ENCODE measurements at places on chromosomes 7 and 10. TPM values are rescaled to one million over a fixed set of nuclear protein-coding genes. Genes with fewer than 3 reads are reported as not detected.

ECHS1 gene
- total RNA-seq: 212 TPM

ST8SIA6 gene
- 10.1 TPM for total RNA-seq

DNA sequence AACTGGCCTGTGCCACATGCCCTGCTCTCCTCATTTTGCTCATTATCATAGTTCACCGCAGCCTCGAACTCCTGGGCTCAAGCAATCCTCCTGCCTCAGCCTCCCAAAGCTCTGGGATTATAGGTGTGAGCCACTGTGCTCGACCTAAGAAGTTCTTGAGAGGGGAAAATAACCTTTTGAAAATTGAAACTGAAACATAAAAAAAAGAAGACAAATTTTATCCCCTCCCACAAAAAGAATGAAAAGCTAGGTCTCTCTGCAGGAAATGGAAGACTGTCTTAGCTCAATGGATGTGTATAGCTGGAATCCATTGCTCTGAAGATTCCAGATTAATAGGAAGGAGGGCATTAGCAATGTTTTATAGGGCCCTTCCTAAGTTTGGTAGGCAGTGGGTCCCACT lies 2.0 kb upstream of the EXOC6 start:
- no peak overlapping the region for H3K27ac ChIP-seq
- no peaks in the 10 kb centered on the region for H3K27me3 ChIP-seq
- H3K4me3 ChIP-seq: no peak overlapping the region

DNA sequence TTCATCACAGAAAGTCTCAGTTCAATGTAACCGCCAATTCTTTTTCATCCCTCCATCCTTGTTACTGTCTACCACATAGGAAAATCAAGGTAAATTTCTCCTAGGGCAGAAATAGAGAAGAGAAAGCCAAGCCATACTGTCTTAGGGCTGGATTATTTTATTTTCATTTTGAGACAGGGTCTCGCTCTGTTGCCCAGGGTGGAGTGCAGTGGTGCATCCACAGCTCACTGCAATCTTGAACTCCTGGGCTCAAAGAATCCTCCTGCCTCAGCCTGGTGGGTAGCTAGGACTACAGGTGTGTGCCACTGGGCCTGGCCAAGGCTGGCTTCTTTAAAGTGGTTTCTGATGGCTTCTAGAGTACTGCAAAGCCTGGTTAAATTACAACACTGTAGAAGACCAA lies 181.7 kb downstream of the SRPK2 start:
- H3K36me3 ChIP-seq: no peaks in the 10 kb centered on the region
- H3K27ac ChIP-seq: no peak overlapping the region
- no peak overlapping the region for H3K4me3 ChIP-seq
- H3K4me1 ChIP-seq: peaks cover 35% of the 10 kb centered on the region
- H3K27me3 ChIP-seq: no peaks in the 10 kb centered on the region

GRCh38 chr7:71184136-71184535 lies 52.2 kb downstream of the GALNT17 start:
- H3K4me1 ChIP-seq: peaks cover 15% of the 10 kb centered on the region
- H3K27me3 ChIP-seq: no peaks in the 10 kb centered on the region
- no peak for DNase-seq
- H3K4me3 ChIP-seq: no peak overlapping the region
- H3K36me3 ChIP-seq: no peaks in the 10 kb centered on the region
- no peak overlapping the region for H3K27ac ChIP-seq

DNA sequence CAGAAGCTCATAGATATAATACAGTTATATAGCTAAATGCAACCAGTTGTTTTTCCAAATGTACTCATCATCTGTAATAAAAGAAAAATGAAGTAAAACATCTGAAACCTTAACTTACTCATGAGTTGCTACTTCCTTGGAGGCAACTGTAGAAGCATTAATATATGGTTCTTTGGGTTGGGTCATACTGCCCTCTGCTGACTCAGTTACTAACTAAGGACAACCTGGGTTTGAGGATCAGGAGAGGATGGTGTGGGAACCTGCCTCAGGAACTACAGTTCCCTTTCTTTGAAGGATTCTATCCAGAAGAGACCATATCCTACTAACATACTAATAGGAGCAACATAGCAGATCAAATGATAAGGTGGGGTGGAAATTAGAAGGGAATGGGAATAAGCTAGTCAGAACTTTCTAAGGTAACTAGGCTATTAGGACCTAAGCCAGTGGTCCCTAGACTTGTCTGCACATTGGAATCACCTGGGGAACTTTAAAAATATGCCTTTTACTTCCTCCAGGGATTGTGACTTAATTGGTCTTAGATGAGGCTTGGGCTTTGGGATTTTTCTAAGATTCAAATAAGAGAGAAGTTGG lies 20.7 kb downstream of the COX15 start:
- H3K4me1 ChIP-seq: no peaks in the 10 kb centered on the region
- H3K27ac ChIP-seq: no peak overlapping the region
- no peak overlapping the region for H3K4me3 ChIP-seq

GRCh38 chr7:89760690-89761089 lies 393.6 kb upstream of the STEAP1 start:
- H3K4me1 ChIP-seq: no peaks in the 10 kb centered on the region
- no peak for DNase-seq
- H3K36me3 ChIP-seq: no peaks in the 10 kb centered on the region
- H3K4me3 ChIP-seq: no peak overlapping the region
- H3K27me3 ChIP-seq: no peaks in the 10 kb centered on the region
- H3K27ac ChIP-seq: no peak overlapping the region

DNA sequence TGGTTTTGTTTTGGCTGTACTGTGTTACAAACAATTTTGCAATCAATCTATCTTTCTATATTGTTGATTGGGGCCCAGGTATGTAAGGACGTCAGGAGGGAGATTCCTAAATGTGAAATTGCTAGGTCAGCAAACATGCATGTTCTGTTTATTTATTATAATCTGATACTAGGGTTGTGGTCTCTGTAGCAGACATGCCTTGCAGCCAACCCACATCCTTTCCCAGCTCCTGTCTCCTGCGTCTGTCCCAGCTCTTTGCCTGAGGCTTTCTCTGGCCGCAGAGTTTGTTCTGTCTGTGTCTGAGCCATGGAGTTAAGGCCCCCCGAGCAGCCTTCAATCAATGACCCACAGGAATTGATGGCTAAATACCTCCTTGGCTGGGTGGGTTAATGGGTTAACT lies 124.0 kb upstream of the ZEB1 start:
- H3K4me1 ChIP-seq: no peaks in the 10 kb centered on the region
- H3K27ac ChIP-seq: no peak overlapping the region
- H3K36me3 ChIP-seq: no peaks in the 10 kb centered on the region
- no peak for DNase-seq
- no peaks in the 10 kb centered on the region for H3K27me3 ChIP-seq

DNA sequence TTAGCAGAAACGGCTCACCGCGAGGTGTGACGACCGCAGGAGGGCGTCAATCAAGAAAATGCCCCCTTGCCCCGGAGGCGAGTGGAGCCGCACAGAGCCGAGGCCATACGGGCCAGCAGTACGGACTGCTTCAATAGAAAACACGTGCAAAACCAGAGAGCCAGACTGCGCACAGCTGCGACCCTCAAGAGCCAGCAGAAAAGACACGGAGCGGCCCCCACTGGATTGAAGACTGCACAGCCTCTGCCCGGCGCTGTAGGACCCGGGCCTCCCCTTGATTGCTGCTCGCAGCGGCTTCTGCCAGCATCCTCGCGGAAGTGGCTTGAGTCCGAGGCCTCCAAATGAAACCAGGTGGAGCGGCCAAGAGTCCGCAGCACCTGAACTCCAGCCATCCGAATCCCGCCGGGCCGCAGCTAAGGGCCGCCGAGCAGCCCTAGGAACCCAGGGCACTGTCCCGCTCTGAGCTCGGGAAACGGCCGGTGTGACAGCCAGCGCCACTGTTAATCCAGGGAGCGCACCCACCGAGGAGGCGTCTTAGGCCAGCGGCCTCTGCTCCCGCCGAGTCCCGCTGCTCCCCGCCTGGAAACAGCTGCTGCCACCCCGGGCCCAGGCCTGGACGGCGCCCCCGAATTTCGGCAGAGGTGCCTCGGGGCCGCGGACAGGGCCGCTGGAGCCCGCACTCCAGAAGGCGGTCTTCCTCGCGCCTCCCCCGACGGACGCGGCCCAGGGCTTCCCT lies 660 bp upstream of the HHEX start:
- H3K4me3 ChIP-seq: peak overlapping the region; percentile 77
- peak overlapping the region; percentile 93 for H3K27ac ChIP-seq
- H3K27me3 ChIP-seq: peaks cover 69% of the 10 kb centered on the region
- no peak for DNase-seq
- H3K4me1 ChIP-seq: peaks cover 34% of the 10 kb centered on the region
- peaks cover 3% of the 10 kb centered on the region for H3K36me3 ChIP-seq

DNA sequence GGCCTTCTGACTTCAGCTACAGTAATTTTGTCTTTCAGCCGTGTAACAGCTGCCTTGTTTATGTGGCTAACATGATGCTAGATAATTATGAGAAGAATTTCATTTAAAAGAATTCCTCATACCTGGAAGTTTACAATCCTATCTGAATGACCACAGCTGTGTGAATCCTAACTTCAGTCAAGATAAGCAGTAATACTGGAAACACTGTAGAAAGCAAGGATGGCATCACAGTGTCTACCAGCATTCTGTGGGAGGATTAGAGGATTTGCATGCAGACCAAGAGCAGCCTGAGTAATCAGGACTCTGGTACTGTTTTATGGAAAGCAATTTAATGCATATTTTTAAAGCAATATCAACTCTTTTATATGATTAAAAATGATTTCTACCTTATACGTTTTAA lies 282.4 kb downstream of the EXOC4 start:
- no peak overlapping the region for H3K4me3 ChIP-seq
- H3K27ac ChIP-seq: no peak overlapping the region
- peaks cover 21% of the 10 kb centered on the region for H3K4me1 ChIP-seq
- no peak for DNase-seq
- no peaks in the 10 kb centered on the region for H3K36me3 ChIP-seq

DNA sequence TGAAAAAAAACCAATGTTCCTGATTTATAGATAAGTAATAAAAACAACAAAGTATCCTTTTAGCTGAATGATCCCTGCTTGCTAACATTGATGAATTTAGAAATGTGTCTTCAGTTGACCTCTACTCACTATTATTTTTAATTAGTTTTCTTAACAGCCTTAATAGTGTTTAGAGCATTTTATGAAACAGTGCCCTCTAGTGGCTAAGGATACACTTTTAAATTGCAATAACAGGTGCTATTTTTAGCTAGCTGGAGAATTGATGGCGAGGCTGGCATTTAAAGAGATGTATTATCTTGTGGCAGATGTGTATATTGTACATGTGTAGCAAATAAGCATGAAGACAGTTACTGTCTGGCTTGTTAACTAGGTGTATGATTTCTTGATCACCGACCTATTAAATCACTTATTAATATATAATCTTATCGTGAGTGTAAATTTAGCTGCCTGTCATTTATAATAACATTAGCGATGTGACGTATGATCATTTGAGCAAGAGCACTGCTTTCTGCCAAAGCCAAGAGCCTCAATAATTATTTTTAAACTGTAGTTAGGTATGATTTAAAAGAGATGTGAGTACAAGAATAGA lies 451.9 kb downstream of the DPP6 start:
- no peaks in the 10 kb centered on the region for H3K4me1 ChIP-seq
- H3K4me3 ChIP-seq: no peak overlapping the region
- peaks cover 18% of the 10 kb centered on the region for H3K27me3 ChIP-seq
- H3K27ac ChIP-seq: no peak overlapping the region

DNA sequence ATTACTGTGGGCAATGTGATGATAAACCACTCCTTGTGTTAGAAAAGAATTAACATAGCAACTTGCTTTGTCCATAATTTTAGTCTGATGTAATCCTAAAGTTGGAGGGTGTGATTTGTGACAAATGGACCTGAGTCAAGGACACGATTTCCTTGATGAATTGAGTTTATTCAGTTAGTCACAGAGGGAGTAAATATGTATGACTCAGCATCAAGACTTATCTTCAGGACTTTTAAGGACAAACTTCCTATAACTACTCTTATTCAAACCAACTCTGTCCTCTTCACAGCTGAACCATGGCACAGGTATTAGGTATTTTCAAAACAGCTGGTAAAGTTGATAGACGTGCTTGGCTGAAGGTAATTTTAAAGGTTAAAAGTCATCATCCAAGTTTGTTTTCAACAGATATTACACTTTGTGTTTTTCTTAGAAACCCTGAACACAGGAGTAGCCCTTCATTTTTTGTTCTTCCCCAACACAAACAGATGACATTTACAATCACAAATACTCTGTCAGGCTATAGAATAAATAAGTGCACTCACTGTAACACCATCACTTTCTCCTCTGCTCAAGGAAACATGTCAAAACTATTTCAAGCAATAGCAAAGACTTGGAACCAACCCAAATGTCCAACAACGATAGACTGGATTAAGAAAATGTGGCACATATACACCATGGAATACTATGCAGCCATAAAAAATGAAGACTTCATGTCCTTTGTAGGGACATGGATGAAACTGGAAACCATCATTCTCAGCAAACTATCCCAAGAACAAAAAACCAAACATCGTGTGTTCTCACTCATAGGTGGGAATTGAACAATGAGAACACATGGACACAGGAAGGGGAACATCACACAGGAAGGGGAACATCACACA lies 54.5 kb downstream of the COA1 start:
- H3K27ac ChIP-seq: no peak overlapping the region
- H3K36me3 ChIP-seq: no peaks in the 10 kb centered on the region
- no peaks in the 10 kb centered on the region for H3K27me3 ChIP-seq
- no peak for DNase-seq

DNA sequence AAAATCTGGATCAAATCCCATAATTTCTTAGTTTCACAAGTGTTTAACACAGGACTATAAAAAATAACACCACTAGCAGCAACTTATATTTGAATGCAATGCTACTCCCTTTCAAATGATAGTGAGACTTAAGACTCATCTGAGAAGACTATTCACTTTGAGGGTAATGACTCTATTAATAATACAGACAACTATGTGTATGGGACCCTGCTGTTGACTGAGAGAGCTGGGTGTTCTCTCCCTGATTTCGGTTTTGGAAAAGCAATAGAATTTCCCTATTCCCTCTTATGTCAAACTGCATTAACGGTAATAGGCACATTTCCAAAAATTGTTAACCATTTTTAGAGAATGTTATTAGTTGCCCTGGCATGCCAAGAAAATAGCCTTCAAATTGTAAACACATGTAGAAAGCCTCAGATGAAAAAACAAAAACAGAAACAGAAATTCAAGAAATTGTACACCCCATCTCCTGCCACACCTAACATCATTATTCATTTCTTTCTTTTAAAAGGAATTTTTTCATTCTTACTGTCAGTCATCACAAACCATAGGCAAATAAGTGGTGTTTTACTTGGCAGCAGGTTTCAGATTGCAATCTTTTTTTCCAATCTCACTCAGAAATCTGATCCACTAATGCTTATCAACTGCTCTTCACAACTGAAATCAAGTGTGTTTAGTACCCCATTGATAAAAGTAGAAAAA lies 153.7 kb downstream of the TFPI2 start:
- H3K27me3 ChIP-seq: no peaks in the 10 kb centered on the region
- no peaks in the 10 kb centered on the region for H3K36me3 ChIP-seq
- H3K4me1 ChIP-seq: no peaks in the 10 kb centered on the region
- no peak overlapping the region for H3K4me3 ChIP-seq

GRCh38 chr10:111756217-111757061 lies 427.1 kb downstream of the GPAM start:
- H3K27me3 ChIP-seq: peaks cover 19% of the 10 kb centered on the region
- H3K4me3 ChIP-seq: no peak overlapping the region
- H3K4me1 ChIP-seq: no peaks in the 10 kb centered on the region
- H3K27ac ChIP-seq: no peak overlapping the region
- DNase-seq: peak; percentile 15

- no peaks in the 10 kb centered on the region for H3K36me3 ChIP-seq
- peak overlapping the region; percentile 95 for H3K27ac ChIP-seq
- H3K4me1 ChIP-seq: peaks cover 63% of the 10 kb centered on the region
- peak overlapping the region; percentile 38 for H3K4me3 ChIP-seq
- no peaks in the 10 kb centered on the region for H3K27me3 ChIP-seq
These were observed 46.3 kb downstream of the PDK4 start for GRCh38 chr7:95549818-95550529.

GRCh38 chr7:107269790-107270189 lies 101.0 kb downstream of the HBP1 start:
- peaks cover 7% of the 10 kb centered on the region for H3K4me1 ChIP-seq
- H3K36me3 ChIP-seq: no peaks in the 10 kb centered on the region
- no peak for DNase-seq
- no peak overlapping the region for H3K4me3 ChIP-seq
- H3K27me3 ChIP-seq: no peaks in the 10 kb centered on the region

Data from left ventricle myocardium inferior (tissue), 1 donor.